ENCODE measurements at places on chromosomes 2 and 18.

GRCh38 chr18:28854964-28855363, 678.0 kb upstream of the CDH2 start:
- DNase-seq, result no peak

DNA sequence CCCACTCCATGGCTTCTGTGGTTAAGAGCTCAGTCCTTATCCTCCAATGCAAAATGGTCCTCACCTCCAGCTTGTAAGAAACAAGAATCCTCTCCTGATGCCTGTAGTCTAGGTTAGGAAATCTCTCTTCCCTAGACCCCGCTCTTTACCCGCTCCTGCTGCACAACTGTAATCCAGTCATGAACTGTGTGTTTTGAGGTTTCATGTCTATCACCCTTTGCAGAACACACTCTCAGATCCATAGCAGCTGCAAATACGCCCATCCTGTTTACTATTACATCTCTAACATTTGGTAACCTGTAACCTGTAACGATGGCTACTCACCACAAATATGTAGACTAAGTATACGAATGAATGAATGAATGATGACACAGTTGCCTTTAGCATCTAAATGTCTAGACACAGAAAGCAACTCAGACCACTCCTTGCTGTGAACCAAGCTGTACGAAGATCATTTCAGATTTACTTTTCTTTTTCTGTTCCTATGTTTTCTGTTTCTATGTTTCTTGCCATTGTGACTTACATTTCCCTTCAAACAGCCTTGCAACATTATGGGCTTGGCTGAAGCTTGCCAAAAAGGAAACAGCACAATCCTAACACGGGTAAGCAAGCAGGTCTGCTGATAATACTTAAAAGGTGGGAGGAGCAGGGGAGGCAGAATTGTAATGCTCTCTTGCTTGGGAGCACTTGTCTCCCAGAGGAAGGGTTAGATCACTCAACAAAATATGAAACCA, 53.7 kb downstream of the EPHA4 start:
- DNase-seq, result no peak

DNA sequence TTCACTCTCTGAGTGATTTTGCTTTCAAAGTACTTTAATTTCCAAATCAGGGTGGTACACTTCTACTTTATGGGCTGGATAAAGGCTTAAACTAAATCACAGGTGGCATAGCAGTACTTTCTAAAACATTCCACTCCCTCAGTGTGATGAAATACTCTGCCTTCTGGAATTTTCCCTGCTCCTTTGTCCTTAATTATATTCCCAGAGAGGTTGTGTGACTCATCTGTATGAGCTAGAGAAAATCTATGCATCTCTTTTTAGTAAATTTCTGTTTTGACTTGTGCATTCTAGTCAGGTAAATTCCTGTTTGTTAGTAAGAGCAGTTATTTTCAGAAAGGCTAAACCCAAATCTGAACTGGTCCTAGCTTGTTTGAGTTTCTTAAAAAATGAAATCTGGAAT, 29.0 kb upstream of the PLA2R1 start:
- no peak for DNase-seq

GRCh38 chr2:239514754-239515530, 114.1 kb upstream of the HDAC4 start:
- no peak for DNase-seq

- no peak for DNase-seq
Observed at GRCh38 chr2:217956586-217957457, 46.0 kb downstream of the TNS1 start.

GRCh38 chr2:213129311-213129710, 22.1 kb downstream of the IKZF2 start:
- DNase-seq, result no peak

GRCh38 chr2:25044990-25045389, 3.1 kb downstream of the EFR3B start:
- no peak for DNase-seq

GRCh38 chr2:88686320-88686719, 5.2 kb upstream of the RPIA start:
- DNase-seq, result no peak

DNA sequence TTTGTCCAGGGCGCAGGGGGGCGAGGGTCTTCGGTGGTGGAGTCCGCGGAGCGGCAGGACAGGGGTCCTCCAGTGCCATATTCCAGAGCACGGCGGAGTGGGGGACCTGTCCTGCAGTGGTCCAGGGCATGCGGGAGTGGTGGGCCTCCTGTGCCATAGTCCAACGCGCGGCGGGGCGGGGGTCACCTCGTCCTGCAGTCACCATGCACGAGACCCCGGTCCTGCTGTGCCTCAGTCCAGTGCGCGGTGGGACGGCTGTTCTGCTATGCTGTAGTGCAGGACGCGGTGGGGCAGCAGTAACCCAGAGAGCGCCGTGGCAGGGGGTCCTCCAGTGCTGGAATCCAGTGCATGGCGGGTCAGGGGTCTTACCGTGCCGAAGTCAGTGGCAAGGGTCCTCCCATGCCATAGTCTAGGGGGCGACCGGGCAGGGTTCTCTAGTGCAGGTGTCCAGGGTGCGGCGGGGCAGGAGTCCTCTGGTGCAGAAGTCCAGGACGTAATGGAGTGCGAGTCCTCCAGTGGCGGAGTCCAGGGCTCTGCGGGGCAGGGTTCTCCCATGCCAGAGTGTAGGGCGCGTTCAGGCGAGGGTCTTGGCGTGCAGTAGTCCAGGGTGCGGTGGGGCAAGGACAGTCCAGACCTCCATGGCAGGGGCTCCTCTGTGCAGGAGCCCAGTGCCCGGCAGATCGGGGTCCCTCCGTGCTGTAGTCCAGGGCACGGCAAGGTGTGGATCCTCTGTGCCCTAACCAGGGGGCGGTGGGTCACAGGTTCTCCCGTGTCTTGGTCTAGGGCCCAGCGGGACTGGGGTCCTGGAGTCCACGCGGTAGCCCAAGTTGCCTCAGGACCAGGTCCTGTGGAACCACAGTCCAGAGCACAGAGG, 130.4 kb downstream of the CCDC74A start:
- no peak for DNase-seq

GRCh38 chr2:241344925-241345651, 11.0 kb upstream of the FARP2 start:
- no peak for DNase-seq

- no peak for DNase-seq
Observed at GRCh38 chr2:40543381-40543780, 91.5 kb upstream of the SLC8A1 start.

DNA sequence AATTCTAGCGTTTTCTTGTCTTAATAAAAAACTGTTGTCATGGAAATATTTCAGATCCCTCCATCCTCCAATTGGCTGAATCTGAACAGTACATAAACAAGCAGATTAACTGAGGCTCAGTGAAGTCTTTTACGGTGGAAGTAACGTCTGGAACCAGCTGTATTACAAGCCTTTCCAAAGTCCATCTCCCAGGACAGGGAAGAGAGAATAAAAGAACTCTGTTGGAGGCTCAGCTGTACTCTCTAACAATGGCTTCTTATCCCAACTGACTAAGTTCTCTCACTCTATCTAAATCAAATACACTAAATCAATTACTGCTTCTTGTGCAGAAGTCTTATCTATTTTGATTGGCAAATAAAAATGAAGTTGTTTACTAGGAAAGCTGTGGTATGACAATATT, 19.9 kb upstream of the NEDD4L start:
- no peak for DNase-seq

GRCh38 chr2:29480426-29480825, 365.2 kb downstream of the CLIP4 start:
- no peak for DNase-seq

DNA sequence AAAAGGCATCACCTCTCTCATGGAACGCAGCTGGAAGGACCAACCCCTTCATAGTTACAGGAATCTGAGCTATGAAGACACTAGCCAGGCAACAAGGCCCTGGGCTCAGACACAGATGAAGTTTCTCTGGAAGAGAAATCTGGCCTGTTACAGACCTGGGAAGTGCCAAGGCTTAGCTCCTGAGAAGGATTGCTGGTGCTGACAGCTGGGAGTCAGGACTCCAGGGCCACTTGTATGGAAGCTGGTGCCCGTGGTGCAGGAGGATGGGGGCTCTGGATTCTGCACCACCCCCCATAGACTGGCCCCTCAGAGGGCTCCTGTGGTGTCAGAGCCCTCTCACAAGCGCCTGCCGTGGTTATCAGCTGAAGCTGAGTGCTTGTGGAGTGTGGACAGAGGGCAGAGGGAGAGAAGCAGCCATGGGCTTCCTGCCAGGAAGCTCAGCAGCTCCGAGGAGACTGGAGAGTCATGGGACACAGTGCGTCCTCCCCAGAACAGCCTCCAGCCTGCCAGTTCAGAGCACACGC, 87.3 kb upstream of the LCLAT1 start:
- DNase-seq, result no peak

DNA sequence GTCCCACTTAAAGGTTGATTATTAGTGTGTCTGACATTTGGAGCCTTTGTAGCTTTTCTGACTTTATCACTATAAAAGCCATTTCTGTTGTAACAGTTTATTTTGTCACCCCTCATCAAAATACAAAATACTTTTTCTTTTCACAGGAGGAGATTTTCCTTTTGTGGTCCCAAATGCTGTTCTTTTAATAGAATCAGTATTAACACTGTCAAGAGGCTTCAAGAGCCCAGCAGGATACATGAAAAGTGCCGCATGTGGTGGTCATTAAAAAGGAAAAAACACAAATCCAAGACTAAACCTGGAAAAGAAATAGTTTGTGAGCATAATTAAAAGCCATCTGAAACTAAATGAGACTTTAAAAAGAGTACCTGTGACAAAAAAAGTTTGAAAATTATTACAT, 515.7 kb downstream of the DCDC2C start:
- no peak for DNase-seq

- no peak for DNase-seq
Observed at GRCh38 chr18:2706903-2707302, 51.4 kb downstream of the SMCHD1 start.

GRCh38 chr2:196244966-196245365, 73.6 kb upstream of the STK17B start:
- no peak for DNase-seq

GRCh38 chr2:73762571-73762970, 17.3 kb downstream of the DUSP11 start:
- no peak for DNase-seq

DNA sequence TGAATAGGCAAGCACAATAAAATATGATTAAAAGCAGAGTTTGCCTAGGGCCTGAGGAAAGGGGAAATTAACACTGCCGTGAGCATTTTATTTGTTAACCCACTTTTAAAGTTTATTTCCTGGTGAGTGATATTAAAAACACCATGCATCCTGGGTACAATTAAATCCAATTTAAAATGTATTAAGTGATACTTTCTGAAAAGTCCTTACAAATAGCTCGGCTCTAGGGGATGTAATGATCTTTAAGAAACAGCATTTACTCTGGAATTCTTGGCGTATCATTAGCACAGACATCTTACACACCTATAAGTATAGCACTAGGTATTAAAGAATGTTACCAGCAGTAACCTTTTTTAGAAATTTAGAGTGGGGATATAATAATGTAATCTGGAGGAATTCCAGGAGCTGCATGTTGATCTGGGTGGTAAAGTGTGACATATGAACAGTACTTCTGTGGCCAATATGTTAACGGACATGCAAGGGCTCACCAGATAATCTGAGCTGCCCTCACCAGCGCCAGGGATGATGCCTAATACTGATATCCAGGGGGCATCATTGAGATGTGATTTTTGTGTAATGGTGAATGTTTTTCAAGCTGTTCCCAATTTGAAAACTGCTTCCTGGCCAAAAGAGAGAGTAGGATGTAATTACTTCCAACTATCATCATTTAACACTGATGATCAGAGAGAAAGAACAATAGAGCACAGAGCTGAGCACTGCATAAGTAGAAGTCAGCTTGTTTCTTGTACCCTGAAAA, 235.9 kb downstream of the DSEL start:
- DNase-seq, result no peak

DNA sequence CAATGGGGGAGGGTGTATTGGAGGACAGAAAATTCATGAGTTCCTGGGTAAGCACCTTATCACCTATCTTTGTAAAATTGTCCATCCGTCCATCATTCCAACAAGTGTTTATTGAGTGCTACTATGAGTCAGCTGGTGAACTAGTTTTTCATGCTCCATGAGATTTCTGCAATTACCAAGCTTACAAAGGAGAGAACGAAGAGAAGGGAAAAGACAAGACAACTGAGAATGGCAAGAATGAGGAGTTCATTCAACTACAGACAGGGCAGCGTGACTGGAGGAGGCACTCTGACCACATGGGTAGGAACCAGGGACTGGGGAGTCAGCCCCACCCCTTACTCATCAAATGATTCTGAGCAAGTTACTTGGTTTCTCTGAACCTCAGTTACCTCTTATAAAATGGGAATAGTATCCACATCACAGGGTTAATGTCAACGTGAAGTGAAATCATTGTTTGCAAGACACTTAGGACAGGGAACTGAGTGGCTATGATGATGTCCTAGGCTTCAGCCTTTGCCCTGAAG, 18.6 kb upstream of the TXNDC2 start:
- DNase-seq, result no peak

DNA sequence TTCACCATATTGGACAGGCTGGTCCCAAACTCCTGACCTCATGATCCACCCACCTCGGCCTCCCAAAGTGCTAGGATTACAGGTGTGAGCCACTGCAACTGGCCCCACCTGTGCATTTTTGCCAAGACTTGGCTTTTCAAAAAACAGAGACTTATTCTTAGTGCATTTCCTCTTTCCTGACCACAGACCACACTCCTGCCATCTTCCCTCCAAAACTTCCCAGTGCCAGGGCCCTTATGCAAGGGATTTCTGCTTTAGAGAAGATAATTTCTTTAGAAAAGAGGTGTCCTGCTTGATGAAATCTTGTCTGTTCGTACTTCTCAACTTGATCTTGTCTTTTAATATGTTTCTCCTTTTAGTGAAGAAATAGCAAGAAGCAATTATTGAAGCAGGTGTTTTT, 98.8 kb upstream of the ZNF516 start:
- no peak for DNase-seq

DNA sequence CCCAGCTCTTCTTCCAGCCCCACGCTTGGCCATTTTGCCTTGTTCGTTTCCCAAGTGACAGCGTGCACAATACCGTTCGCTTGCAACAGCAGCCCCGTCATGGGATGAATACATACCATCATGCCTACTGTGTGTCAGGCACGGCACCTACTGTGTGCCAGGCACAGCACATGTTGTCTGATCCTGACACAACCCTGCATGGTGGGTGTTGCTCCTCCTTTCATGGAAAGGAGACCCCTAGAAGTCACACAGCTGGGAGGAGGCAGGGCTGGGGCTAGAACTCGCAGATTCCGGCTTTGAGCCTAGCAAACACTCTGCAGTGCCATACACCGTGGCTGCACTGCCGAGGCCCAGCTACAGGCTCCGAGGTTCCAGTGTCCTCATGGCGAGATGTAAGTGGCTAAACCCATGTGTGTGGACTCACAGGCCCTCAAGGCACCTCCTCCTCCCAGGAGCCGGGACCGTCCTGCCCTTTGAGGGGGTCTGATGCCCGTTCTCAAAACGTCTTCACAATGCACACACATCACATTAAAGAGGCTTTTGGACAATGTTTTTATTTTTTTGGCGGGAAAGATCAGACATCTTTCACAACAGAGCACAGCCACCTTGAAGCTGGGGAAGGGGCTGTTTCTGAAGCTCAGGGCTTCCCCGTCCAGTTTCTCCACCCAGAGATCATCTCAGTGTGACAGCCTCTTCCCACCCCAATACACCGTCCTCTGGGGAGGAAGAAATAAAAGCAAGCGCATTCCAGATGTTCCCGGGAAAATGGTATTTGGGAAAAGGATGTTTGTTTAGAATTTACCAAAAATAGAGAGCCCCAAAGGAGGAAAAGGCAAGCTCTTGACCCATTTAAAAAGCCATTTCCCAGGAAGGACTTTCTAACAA, 64.9 kb downstream of the HS1BP3 start:
- no peak for DNase-seq

Measured in activated T-helper 1 cell treated with anti-CD3 and anti-CD28 coated beads, Interleukin-2, amount 50 U/mL, for 16 hours (primary cell).